ENCODE measurements at places on chromosomes 13 and 19. TPM values are rescaled to one million over a fixed set of nuclear protein-coding genes. Genes with fewer than 3 reads are reported as not detected.

Gene TCF3
- total RNA-seq = 49.3 TPM

Gene CD320
- 47.0 TPM for total RNA-seq

Gene IRF3
- 24.8 TPM for total RNA-seq

Gene AP1M2
- total RNA-seq = not detected

Gene YJEFN3
- total RNA-seq = 0.36 TPM

Gene CCDC9
- total RNA-seq = 4.3 TPM

Gene ALG5
- total RNA-seq = 42.0 TPM

Gene CDC16
- 159 TPM for total RNA-seq

Measured in melanocyte of skin (primary cell).